CD8-positive, alpha-beta T cell (primary cell): ENCODE measurements at places on chromosomes 7 and 10. TPM values are rescaled to one million over a fixed set of nuclear protein-coding genes. Genes with fewer than 3 reads are reported as not detected.

Gene CPA2
- total RNA-seq = not detected

Gene TMEM236
- total RNA-seq = not detected

Gene AKR1C8
- total RNA-seq = not detected

Gene JAZF1
- 6.0 TPM for total RNA-seq

Gene FANK1
- not detected for total RNA-seq

Gene MEOX2
- total RNA-seq = not detected

Gene NKX1-2
- total RNA-seq = not detected

Gene H2AZ2
- total RNA-seq = 197 TPM

Gene RGS10
- 145 TPM for total RNA-seq

Gene KLHL7
- 19.2 TPM for total RNA-seq

Gene GCK
- total RNA-seq = 0.78 TPM

- DNase-seq = no peak
These were observed 104.5 kb downstream of the GALNT17 start for GRCh38 chr7:71236230-71237105.

GRCh38 chr7:14092331-14092730 lies 102.9 kb upstream of the ETV1 start:
- no peak for DNase-seq

DNA sequence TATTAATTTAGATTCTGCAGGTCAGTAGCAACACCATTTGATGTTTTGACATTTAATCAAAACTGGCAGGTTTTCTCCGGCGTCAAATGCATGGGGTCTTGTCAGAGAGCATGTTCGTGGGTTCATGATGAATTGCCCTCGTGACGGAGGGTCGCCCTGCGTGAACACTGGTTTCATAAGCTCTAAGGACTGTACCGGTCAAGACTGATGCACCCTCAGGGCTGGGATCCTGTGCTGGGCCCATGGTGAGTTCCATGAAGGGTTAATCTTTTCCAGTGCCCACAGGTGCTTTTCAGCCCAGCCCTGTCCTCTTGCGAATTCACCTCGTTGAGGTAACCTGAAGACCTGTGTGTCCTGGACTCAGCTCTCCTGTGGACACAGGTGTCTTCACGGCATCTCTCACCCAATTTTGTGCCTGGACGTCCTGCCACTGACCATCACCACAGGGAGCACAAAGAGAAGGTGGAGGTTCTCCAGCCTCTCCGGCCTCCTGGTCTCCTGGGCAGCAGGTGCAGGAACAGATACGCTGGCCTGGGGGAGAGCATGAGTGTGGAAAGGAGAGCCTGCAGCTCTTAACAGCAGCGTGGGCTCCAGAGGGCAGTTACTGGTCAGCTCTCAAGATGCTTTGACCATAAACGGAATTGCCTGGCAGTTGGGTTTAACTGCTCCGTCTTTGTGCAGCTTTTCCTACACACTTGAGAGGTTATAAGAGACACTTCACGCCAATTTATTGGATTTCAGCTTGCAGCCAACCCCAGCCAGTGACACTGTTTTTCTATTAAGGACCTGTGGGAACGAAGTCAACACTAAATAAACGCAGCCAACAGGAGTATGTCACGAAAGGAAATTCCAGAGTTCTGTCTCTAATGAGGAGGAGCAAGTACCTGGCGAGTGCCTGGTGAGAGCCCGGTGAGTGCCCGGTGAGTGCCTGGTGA lies 37.4 kb upstream of the CFAP46 start:
- no peak for DNase-seq

- DNase-seq = no peak
These were observed 2.0 kb upstream of the KLF6 start for GRCh38 chr10:3787016-3787400.

DNA sequence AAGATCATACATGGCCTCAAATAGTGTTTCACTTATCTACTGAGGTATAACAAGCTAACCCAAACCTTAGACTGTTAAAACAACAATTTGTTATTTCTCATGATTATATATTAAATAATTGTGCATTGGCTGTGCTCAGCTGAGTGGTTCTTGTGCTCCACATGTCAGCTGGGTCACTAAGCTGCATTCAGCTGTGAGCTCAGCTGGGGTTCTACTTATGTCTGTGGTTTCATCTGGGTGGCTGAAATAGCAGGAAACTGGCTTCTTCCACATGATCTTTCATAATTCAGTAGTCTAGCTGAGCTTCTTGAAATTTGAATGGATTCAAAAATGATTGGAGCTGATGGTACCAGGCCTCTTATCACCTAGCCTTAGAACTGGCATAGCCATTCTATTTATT lies 181.8 kb upstream of the CSTF2T start:
- no peak for DNase-seq

DNA sequence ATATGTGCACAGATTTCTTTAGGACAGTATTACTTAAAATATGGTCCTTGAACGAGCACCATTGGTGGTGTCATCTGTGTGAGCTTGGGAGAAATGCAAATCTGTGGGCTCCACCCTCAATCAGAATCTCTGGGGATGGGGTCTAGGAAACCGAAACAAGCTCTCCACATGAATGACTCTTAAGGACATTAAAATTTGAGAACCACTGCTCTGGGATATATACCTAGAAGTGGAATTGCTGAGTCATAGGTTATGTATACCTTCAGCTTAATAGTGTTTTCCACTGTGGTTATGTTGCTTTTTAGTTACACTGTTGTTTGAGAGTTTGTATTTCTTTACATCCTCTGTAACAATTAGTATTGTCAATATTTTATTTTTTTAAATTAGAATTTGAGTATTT lies 24.0 kb downstream of the ZNRF2 start:
- DNase-seq = no peak

DNA sequence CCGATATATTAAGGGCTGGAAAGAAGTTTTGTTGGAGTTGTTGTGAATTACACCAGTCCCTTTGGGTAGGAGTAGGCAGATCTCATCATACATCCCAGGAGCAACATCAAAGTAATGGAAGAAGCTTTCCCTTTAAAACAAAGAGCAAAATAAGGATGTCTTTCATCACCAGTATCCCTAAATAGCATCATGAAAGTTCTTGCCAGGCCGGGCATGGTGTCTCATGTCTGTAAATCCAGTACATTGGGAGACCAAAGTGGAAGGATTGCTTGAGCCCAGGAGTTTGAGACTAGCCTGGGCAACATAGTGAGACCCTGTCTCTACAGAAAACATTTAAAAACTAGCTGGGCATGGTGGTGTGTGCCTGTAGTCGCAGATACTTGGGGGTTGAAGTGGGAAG lies 38.7 kb downstream of the LRRC20 start:
- no peak for DNase-seq

DNA sequence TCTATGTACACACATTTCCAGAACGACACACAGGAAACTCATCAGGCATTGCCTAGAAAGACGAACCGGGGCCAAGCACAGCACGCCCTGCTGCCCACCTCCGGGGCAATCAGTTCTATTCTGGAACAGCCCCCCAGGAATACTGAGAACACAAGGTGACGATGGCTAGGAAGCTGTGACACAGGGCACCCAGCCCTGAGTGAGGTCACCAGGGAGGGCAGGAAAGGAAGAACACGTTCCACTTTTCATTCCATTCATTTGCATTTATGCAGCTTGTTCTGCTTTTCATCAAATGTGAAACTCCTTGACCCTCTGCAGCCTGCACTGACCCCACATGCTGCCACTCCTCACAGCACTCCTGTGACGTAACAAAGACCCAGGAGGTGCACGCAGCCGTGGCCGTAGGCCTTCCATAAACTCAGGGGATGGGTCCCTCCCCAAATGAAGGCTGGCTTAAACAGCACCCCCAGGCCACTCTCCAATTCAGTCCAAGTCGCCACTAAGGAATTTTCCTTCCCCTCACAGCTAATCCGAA lies 28.9 kb downstream of the MAD1L1 start:
- DNase-seq = no peak

DNA sequence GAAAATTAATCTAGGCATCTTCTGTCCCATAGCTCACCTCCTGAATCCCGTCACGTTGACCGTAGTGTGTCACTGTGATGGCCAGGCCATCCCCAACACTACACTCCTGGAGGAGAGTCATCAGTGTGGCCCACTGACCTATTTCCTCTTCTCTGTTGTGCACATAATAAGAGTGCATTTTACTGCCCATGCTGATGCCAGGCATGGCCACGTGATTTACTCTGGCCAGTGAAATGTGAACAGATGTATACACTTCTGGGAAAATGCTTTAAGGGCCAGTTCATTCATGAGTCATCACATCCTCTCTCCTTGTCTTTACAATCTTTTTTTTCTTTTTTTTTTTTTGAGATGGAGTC lies 101.9 kb upstream of the PIP4K2A start:
- DNase-seq = no peak

- DNase-seq = no peak
These were observed 609.4 kb upstream of the PCDH15 start for GRCh38 chr10:55410415-55410885.

- no peak for DNase-seq
These were observed 17.5 kb downstream of the TRIM24 start for GRCh38 chr7:138477581-138477980.

GRCh38 chr10:86727470-86727869 lies 28.9 kb upstream of the BMPR1A start:
- DNase-seq = no peak

GRCh38 chr7:98213296-98213887 lies 2.2 kb downstream of the BHLHA15 start:
- DNase-seq = no peak

- DNase-seq = no peak
These were observed 73.6 kb downstream of the COL26A1 start for GRCh38 chr7:101436221-101436735.

GRCh38 chr7:16645593-16646471 lies at the start of the genes ANKMY2 and BZW2:
TSS of gene ANKMY2 (minus strand) at chr7:16645754. CDS start at chr7:16645573, 181 bp downstream.
TSS of gene BZW2 (plus strand) at chr7:16646181. CDS start at chr7:16665444, 19,263 bp downstream.
- peak; percentile 96 for DNase-seq

DNA sequence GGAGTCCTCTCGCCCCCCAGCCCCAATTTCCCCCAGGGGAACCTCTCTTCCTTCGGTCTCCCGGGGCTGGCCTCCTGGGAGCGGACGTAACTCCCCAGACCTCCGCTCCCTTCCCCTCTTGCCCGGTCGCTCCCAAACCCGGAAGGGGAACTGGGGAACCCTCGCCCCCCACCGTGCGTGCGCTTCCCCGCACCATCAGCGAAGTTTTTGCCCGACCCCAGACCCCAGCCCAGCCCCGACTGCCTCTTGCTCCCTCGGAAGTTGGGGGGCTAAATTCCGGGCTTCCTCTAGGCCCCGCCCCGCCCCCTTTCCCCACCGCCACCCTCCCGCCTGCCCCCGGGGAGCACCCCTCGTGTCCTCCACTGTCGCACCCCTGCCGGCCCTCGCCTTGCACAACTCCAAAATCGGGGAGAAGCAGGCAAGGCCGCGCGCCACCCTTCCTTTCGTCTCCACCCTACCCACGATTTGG lies 436 bp downstream of the GNB2 start:
- DNase-seq = peak; percentile 48

GRCh38 chr10:73296946-73297345 lies 44.5 kb upstream of the MRPS16 start:
- no peak for DNase-seq

GRCh38 chr10:118358327-118358726 lies 16.2 kb upstream of the FAM204A start:
- no peak for DNase-seq

DNA sequence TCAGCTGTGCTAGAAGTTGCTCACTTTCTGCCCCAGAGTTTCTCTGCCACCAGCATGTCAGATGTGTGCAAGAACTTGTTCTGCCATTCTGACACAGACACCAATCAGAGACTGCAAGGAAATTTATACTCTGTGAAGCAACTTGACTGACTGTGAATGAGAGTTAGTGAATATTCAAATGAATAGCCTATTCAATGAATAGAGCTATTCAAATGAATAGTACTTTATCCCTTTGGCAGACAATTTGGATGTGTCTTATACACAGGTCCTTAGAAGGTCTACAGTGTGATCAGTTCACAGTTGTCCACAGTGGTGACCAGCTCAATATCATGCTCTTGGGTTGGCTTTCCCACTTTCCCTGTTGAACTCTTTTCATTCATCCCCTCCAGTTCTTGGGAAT lies 138.1 kb downstream of the MACC1 start:
- DNase-seq = no peak

GRCh38 chr10:68954904-68955303 lies 1.1 kb upstream of the DDX21 start:
- no peak for DNase-seq

DNA sequence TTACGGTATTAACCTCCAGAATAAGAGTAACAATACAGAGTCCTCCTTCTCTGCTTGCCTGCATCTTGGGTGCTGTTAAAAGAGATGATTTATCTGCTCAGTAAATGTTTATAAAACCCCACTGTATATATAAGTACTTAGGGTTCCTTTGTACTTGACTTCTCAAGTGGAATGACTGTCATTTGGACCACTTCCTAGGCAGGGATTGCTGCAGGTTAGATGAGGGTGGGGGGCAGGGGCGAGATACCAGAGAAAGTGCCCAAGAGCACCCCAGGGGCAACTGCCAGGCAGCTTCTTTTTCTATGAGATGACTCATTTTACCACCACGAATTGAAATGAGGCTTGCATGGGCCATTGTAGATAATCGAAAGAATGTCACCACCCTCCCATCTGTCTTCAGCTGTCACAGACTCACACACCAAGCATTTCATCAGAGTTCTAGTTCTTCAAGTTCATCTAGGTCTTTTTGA lies 421.9 kb upstream of the GALNT17 start:
- no peak for DNase-seq

GRCh38 chr10:121644501-121644900 lies 46.3 kb upstream of the FGFR2 start:
- no peak for DNase-seq

DNA sequence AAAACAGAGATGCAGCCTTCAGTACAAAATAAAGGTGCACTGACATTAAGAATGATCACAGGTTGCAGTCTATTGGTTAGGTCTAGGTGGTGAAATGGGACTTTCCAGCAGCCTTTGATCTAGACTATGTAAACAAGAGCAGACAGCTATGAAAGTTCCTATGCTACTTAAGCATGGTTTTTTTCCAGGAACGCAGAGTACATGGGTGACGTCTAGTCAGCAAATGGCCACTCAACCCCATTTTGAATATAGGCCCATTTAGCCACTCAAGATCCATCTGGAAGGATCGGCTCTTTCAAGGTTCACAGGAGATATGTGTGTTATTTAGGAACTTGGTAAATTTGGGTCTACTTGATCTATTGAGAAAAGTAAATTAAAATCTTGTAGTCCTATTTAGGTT lies 1424.6 kb upstream of the LRRTM3 start:
- DNase-seq = no peak

DNA sequence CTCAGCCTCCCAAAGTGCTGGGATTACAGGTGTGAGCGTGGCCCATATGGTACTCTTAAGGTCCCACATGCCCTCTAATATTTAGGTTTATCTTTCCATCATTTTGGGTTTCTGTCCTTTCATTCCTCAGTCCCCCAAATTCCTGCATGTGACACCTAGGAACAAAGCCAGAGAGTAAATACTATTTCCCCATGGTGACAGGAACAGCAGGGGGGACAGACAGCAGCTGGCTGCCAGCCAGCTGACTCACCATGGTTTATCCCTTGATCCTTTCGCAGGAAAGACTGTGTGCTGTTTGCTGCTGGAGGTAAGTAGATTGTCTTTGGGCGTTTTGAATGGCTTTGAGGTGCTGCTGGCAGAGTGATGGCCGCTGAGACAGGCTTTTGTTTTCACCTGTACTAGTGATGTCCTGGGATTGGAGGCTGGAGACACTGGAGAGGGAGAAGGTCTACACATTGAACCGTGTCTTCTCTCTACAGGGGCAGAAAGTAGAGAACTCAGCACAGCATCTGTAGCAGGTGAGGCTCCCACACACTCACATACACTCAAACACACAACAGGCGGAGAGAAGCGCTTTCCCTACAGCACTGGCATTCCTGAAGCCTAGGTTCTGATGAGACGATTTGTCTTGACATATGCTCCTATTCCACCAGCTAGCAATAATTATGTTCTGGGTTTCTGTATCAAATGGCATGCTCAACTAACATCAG lies 83.7 kb upstream of the EFCAB10 start:
- DNase-seq = no peak
